ENCODE measurements at places on chromosomes 5 and 9. TPM values are rescaled to one million over a fixed set of nuclear protein-coding genes. Genes with fewer than 3 reads are reported as not detected.

Gene PKD2L2
- total RNA-seq: not detected

Gene RANBP17
- 4.6 TPM for total RNA-seq

Gene MED27
- 34.9 TPM for total RNA-seq

Gene ARID3C
- 0.45 TPM for total RNA-seq

Gene ACSL6
- total RNA-seq: not detected

Gene GRXCR2
- total RNA-seq: not detected

Gene NIPBL
- 15.3 TPM for total RNA-seq

Gene PFN3
- not detected for total RNA-seq

Gene TCERG1
- 50.0 TPM for total RNA-seq

Gene CAMK4
- 0.52 TPM for total RNA-seq

Gene APBA1
- total RNA-seq: 3.1 TPM

Gene TMC1
- total RNA-seq: not detected

Gene UBE2QL1
- not detected for total RNA-seq

Gene OLFM1
- not detected for total RNA-seq

Gene IFNE
- total RNA-seq: 0.75 TPM

Gene C9orf50
- total RNA-seq: not detected
